ENCODE measurements at places on chromosomes 1 and 21. TPM values are rescaled to one million over a fixed set of nuclear protein-coding genes. Genes with fewer than 3 reads are reported as not detected.

GRCh38 chr1:162663086-162663485 is 30.8 kb downstream of the DDR2 start:
- no peaks in the 10 kb centered on the region for H3K4me1 ChIP-seq
- H3K27me3 ChIP-seq = peaks cover 17% of the 10 kb centered on the region
- H3K36me3 ChIP-seq = no peaks in the 10 kb centered on the region
- no peak overlapping the region for H3K4me3 ChIP-seq
- H3K27ac ChIP-seq = no peak overlapping the region

GRCh38 chr1:231070758-231071444 is 30.8 kb upstream of the FAM89A start:
- H3K4me1 ChIP-seq = no peaks in the 10 kb centered on the region
- no peak for DNase-seq
- H3K27ac ChIP-seq = no peak overlapping the region
- H3K4me3 ChIP-seq = no peak overlapping the region
- no peaks in the 10 kb centered on the region for H3K27me3 ChIP-seq

DNA sequence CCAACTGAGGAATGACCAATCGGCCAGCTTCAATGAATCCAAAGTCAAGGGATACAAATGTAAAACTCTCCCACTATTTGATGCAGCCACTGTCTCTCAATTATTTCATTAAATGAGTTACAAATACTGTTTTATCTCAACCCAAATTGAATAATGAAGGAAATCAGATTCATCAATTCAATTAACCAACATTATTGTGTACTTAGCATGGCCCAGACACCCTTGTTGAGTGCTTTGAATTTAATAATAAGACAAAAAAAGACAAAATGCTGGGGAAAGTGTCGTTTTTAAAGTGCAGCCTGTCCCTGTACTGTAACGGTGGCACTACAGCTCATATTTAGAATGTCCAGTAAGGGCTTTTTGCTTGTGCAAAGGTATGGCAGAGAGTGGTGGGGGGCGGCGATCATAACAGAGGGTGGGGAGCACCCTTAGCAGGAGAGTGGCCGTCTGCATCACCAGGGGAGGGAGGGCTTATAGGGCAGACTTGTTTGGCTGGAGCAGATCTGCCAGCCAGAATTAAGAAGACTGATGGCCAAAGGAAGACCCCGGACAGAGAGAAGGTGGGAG is 123.8 kb upstream of the GALNT2 start:
- H3K4me1 ChIP-seq = no peaks in the 10 kb centered on the region
- DNase-seq = no peak
- H3K27ac ChIP-seq = no peak overlapping the region
- H3K27me3 ChIP-seq = peaks cover 4% of the 10 kb centered on the region
- no peaks in the 10 kb centered on the region for H3K36me3 ChIP-seq
- H3K4me3 ChIP-seq = no peak overlapping the region

DNA sequence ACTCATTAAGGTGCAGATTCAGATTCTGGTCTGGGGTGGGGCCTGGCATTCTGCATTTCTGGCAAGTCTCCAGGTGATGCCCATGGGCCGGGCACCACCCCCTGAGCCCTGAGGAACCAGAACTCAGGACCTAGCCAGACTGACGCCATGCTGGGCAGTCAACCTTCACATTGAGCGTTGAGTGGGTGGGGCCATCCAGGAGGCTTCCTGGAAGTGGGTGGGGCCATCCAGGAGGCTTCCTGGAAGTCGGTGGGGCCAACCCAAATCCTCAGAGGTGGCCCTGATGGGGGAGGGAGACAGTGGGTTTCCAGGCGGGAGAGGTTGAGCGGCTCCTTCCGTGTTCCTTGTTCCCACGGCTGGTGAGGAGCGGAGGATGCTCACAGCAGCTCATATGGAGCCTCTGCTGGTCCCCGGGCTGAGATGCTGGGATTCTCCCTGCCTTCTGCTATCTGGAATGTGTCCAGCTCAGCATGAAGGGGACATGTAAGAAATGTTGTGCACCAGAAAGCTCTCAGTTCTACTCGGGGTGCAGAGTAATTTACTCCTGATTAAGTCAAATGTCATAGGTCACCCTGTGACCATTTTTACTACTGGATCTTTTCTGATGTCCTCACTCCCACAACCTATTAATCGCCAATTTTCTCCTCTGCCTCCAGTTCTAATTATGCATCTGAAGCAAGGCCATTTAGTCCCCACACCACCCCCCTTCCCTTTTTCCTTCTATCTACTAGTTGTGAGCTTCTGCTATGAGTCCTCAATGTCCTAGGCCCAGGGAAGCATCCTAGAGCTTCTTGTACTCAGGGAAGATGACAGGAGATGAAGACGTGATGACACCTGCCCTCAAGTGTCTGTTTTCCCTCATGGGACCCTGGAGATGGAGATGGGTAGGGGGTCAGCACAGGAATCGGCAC is 435.4 kb downstream of the PTPRU start:
- H3K4me3 ChIP-seq = no peak overlapping the region
- no peak overlapping the region for H3K27ac ChIP-seq
- peaks cover 3% of the 10 kb centered on the region for H3K27me3 ChIP-seq
- no peak for DNase-seq
- no peaks in the 10 kb centered on the region for H3K4me1 ChIP-seq
- no peaks in the 10 kb centered on the region for H3K36me3 ChIP-seq

DNA sequence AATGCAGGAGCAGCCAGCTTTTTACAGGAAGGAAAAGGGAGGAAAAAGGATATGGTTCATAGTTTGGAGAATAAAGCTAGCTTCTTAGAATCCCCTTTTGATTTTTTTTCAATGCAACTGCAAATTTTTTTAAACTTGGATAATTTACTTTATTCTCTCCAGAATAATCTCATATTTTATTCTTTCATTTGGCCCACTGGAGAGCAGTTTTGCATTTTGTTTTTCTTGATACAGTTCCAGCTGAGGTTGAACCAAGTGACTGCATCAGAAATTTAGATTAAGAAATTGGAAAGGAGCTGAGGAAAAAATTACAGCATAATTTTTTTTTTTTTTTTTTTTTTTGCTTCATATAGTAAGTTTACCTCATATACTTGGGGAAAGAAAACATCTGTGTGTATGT is 22.8 kb downstream of the GABPA start:
- H3K27ac ChIP-seq = no peak overlapping the region
- H3K4me3 ChIP-seq = no peak overlapping the region
- no peak for DNase-seq
- peaks cover 31% of the 10 kb centered on the region for H3K4me1 ChIP-seq

DNA sequence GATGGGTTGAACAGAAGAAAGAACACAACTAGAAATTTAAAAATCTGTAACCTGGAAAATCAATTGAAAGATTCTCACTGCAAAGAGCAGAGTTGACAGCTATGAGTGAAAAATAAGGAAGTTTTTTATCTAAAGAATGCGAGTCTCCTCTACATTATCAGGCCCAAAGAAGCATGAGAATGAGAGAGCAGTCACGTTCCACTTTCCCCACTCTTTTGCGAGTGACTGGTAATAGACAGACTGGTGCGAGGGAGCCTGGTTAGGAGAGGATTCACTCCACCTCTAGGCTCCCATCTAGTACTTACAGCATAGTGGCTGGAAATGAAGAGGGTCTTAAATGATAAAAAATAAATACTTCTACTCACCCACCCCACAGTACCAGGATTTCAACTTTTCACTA is 52.0 kb downstream of the PRDX6 start:
- no peak overlapping the region for H3K27ac ChIP-seq
- H3K27me3 ChIP-seq = no peaks in the 10 kb centered on the region
- H3K4me3 ChIP-seq = no peak overlapping the region
- H3K4me1 ChIP-seq = peaks cover 16% of the 10 kb centered on the region

DNA sequence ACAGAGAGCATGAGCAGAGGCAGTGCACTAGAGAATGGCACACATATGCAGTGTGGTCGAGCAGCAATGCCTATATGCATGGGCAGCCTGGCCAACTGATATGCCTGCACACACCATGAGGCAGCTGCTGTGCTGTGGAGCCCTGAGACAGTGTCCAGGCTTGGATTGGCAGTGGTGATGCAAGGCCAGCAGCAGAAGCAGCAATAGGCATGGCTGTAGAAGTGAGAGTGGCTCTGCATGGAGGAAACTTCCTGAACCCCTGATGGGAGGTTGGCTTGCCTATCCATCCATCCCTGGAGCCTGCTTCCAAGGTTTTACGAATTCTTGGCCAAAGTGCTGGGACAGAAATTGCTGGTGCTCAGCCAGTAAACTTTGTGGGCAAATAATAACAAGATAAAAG is 89.7 kb downstream of the DIRAS3 start:
- no peak overlapping the region for H3K27ac ChIP-seq
- no peaks in the 10 kb centered on the region for H3K36me3 ChIP-seq

DNA sequence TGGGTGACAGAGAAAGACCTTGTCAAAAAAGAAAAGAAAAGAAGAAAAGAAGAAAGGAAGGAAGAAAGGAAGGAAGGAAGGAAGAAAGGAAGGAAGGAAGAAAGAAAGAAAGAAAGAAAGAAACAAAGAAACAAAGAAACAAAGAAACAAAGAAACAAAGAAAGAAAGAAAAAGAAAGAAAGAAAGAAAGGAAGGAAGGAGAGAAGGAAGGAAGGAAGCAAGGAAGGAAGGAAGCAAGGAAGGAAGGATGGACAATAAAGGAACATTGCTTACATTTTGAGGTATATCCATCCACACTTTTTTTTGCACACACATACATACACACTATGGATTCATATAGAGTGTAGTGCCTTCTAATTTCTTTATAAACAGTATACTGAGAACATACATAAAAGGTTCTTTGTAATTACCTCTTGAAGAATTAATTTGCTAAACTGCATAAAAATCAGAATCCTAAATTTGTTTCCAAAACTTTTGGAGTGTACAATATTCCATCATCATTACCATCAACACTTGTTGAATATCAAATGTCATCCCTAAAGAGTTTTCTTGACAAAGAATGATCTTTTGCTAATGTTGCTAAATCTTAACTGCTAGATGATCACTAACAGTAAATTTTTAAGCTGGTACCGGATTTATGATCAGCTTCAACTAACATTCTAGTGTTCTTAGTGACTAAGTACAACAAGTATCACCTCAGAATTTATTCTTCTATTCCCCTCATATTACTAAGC is 11.4 kb upstream of the GADD45A start:
- H3K27ac ChIP-seq = peak overlapping the region; percentile 75
- no peak for DNase-seq
- peaks cover 24% of the 10 kb centered on the region for H3K4me1 ChIP-seq
- peaks cover 17% of the 10 kb centered on the region for H3K27me3 ChIP-seq
- H3K36me3 ChIP-seq = no peaks in the 10 kb centered on the region

- no peak overlapping the region for H3K27ac ChIP-seq
- no peaks in the 10 kb centered on the region for H3K4me1 ChIP-seq
- H3K4me3 ChIP-seq = no peak overlapping the region
- no peaks in the 10 kb centered on the region for H3K36me3 ChIP-seq
Observed at GRCh38 chr1:224884361-224884801, 45.1 kb upstream of the DNAH14 start.

- no peak for DNase-seq
- peaks cover 3% of the 10 kb centered on the region for H3K27me3 ChIP-seq
- H3K27ac ChIP-seq = peak overlapping the region; percentile 27
- H3K4me3 ChIP-seq = no peak overlapping the region
- H3K36me3 ChIP-seq = no peaks in the 10 kb centered on the region
Observed at GRCh38 chr21:31012133-31013089, 25.9 kb downstream of the KRTAP19-8 start.

- no peaks in the 10 kb centered on the region for H3K4me1 ChIP-seq
- no peak overlapping the region for H3K4me3 ChIP-seq
- DNase-seq = no peak
- peaks cover 2% of the 10 kb centered on the region for H3K27me3 ChIP-seq
- H3K27ac ChIP-seq = no peak overlapping the region
Observed at GRCh38 chr1:152836870-152837269, 5.8 kb upstream of the LCE6A start.

DNA sequence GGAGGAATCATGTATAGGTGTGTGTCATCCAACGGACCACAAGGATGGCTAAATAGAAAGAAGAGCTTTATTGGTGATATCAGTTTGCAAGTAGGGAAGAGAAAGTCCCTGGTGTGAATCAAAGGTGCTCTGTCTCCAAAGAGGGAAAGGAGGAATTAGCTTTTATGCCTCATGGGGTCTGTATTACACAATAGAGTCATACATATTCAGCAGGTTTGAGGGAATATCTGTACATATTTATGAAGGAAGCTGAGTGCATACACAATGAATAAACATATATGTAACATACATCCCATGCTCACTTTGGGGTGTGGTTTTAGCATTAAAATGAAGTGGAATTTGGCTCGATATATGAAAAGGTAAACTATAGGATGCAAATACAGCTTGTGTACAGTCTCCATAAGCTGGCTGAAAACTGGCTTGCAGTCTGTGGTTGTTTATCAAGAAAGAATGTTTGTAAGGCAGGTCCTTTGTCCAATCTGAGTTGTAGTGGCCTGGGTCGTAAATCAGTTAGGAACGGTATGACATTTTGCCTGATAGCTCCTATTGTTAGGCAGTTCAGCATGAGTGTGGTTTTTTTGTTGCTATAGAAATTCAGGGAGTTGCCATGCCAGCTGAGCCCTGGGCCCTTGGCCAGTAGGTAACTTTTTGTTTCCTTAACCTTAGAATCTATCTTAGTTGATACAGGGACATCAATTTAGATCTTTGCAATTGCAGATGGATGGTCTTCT is 198.0 kb upstream of the ZP4 start:
- no peak overlapping the region for H3K4me3 ChIP-seq
- no peaks in the 10 kb centered on the region for H3K4me1 ChIP-seq
- H3K27ac ChIP-seq = no peak overlapping the region
- no peaks in the 10 kb centered on the region for H3K36me3 ChIP-seq

GRCh38 chr1:168187177-168187576 is 8.4 kb downstream of the TIPRL start:
- no peak for DNase-seq
- H3K4me3 ChIP-seq = no peak overlapping the region
- H3K27me3 ChIP-seq = no peaks in the 10 kb centered on the region
- H3K4me1 ChIP-seq = peaks cover 5% of the 10 kb centered on the region
- H3K27ac ChIP-seq = no peak overlapping the region

GRCh38 chr1:240797050-240797449 is 185.1 kb upstream of the GREM2 start:
- H3K36me3 ChIP-seq = no peaks in the 10 kb centered on the region
- no peak overlapping the region for H3K4me3 ChIP-seq
- no peaks in the 10 kb centered on the region for H3K27me3 ChIP-seq
- no peak for DNase-seq
- no peak overlapping the region for H3K27ac ChIP-seq
- H3K4me1 ChIP-seq = no peaks in the 10 kb centered on the region

DNA sequence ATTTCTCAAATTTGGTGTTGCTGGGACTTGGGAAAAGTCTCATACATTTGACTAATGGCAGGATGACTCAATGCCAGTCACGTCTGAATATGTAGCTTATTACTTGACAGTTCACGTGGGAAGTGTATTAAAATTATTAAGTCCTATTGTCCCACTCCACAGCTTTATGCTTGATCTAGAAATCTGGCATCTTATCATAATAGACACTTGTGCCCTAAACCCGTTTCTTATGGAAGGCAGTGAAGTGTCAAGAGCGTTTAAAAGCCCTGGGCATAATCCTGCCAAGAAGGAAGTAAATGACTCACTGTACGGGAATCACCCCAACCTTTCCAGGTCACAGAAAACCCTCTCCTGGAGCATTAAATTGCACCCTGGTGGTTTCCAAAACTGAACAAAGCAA is 207.4 kb downstream of the APP start:
- peaks cover 10% of the 10 kb centered on the region for H3K4me1 ChIP-seq
- no peaks in the 10 kb centered on the region for H3K27me3 ChIP-seq
- no peak for DNase-seq
- H3K4me3 ChIP-seq = no peak overlapping the region
- peaks cover 6% of the 10 kb centered on the region for H3K36me3 ChIP-seq

- no peak for DNase-seq
- no peaks in the 10 kb centered on the region for H3K36me3 ChIP-seq
- H3K4me3 ChIP-seq = no peak overlapping the region
- H3K4me1 ChIP-seq = no peaks in the 10 kb centered on the region
- no peak overlapping the region for H3K27ac ChIP-seq
Observed at GRCh38 chr1:83000286-83000685, 998.6 kb downstream of the TTLL7 start.

Gene SLX9
- total RNA-seq = 60.4 TPM

Gene HES3
- not detected for total RNA-seq

Gene PTPN14
- 0.13 TPM for total RNA-seq

Gene SPRR3
- not detected for total RNA-seq

Gene MR1
- total RNA-seq = 27.9 TPM

Gene KLF17
- not detected for total RNA-seq

Measured in activated CD8-positive, alpha-beta T cell treated with anti-CD3 and anti-CD28 coated beads, Interleukin-2, amount 10 ng/mL, durations not matched to agents 7 days and 5 days (primary cell).